ENCODE measurements at places on chromosomes 7 and 10. TPM values are rescaled to one million over a fixed set of nuclear protein-coding genes. Genes with fewer than 3 reads are reported as not detected.
A peak's percentile ranks its signal among the peaks of the same experiment; 100 is the strongest.

The PAPSS2 gene
- 136 TPM for polyA plus RNA-seq

The OR6B1 gene
- polyA plus RNA-seq, result not detected

GRCh38 chr7:29360633-29361625 is 166.4 kb downstream of the CHN2 start:
- no peak for DNase-seq

DNA sequence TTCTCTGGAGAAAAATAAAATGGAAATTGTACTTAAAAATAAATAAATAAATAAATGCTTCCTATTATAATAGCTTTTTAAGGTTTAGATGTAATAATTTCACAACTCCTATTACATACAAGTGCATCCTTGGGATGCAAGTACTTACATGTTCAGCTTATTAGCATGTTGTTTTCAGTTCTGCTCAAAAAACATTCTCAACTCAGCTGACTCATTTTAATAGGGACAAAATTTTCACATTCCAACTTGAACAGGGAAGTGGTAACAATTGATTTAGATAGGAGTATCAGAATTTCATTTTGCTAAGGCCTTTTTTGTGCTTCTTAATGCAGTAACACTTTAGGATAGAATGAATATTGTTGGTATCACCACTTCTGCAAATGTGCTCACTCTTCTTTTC is 16.7 kb upstream of the PAPSS2 start:
- no peak for DNase-seq

- no peak for DNase-seq
These were observed 22.1 kb downstream of the ZDHHC6 start for GRCh38 chr10:112424651-112425050.

- peak; percentile 38 for DNase-seq
These were observed 30.0 kb downstream of the STK17A start for GRCh38 chr7:43612599-43613589.

The ABCF2 gene
- 62.5 TPM for polyA plus RNA-seq

GRCh38 chr7:77247206-77247850 is 47.7 kb upstream of the FGL2 start:
- DNase-seq, result no peak

The GSTO2 gene
- polyA plus RNA-seq, result 4.9 TPM

The CLDN3 gene
- not detected for polyA plus RNA-seq
